ENCODE measurements at places on chromosomes 5 and 9. TPM values are rescaled to one million over a fixed set of nuclear protein-coding genes. Genes with fewer than 3 reads are reported as not detected.

TPPP gene
- 2.7 TPM for total RNA-seq

CNTFR gene
- total RNA-seq, result 115 TPM

PRELID2 gene
- 15.6 TPM for total RNA-seq

GRCh38 chr9:109499631-109500410, 1.7 kb upstream of the PTPN3 start:
- peaks cover 91% of the 10 kb centered on the region for H3K27me3 ChIP-seq
- H3K36me3 ChIP-seq, result no peaks in the 10 kb centered on the region
- no peak overlapping the region for H3K27ac ChIP-seq
- H3K4me3 ChIP-seq, result peak overlapping the region; percentile 88
- peak; percentile 46 for DNase-seq
- peaks cover 15% of the 10 kb centered on the region for H3K4me1 ChIP-seq
